Activated CD8-positive, alpha-beta memory T cell treated with anti-CD3 and anti-CD28 coated beads, Interleukin-2, amount 10 ng/mL, durations not matched to agents 7 days and 5 days (primary cell): ENCODE measurements at places on chromosomes 2 and 18.

- DNase-seq: peak; percentile 56
Observed at GRCh38 chr2:156476850-156477206, 40.6 kb downstream of the GPD2 start.

DNA sequence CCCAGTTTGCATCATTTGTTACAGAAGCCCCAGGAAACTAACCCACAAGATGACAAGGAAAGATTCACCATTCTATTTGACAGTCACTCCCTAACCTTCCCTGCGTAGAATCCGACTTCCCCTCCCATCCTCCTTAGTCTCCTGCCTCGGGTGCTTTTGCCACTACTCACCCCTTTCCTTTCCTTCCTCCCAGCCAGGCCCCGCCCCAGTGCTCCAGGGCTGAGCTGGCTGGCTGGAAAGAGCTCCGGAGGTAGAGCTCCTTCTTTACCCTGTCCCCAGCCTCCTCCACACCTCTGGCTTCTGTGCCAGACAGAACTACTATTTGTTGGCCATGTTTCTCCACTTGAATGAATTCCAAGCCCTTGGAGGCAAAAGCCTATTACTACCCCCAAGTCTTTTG lies 317.6 kb upstream of the NCKAP5 start:
- no peak for DNase-seq

DNA sequence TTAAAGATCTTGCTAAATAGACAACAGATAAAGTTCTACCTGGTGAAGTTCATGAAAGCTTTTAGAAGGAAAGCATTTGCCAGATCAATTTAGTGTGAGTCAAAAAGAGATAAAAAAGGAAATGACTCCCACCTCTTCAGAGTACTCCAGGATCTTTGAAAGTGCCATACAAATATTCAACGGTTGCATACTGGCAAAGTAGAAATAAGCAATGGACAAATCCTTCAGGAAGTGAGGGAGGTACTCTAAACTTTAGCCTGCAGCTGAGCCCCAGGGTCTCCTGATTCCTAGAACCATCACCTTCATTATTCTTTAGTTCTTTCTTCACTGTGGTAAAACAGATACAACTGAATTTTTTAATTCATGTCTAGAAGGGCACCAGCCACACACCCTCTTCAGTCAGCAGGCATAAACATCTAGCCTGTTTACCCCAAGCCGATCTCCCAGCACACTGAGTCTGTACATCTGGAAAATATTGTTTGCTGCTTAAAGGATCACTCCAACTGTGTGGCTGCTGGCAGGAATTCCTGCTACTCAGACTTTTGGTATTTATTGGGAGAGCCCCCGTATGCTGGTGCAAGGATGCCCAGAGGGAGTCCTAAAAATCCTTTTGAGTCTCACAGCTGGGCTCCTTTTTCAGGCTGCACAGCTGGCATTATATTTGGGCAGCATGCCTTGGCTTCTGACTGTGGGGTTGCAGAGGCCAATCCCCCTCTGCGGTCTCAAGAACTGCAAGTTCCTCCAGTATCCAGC lies 72.3 kb upstream of the SESTD1 start:
- DNase-seq: no peak

DNA sequence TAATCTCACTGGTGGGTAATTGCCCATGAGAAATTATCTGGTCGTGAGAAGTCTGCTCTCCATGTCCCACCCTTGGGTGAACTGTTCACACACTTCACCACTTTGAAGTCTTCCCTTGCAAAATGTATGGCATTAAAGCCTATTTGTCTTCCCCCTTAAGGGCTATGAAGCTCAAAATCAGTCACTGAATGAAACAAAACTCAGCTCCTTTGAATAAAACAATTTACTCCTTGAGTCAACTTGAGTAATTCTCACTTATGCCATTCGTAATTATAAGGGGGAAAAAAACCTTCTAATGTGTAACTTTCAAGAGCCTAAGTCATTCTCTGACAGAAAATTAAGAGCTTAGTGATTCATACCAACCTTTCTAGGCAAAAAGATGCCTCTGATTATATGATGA lies 48.8 kb upstream of the REL start:
- DNase-seq: no peak

DNA sequence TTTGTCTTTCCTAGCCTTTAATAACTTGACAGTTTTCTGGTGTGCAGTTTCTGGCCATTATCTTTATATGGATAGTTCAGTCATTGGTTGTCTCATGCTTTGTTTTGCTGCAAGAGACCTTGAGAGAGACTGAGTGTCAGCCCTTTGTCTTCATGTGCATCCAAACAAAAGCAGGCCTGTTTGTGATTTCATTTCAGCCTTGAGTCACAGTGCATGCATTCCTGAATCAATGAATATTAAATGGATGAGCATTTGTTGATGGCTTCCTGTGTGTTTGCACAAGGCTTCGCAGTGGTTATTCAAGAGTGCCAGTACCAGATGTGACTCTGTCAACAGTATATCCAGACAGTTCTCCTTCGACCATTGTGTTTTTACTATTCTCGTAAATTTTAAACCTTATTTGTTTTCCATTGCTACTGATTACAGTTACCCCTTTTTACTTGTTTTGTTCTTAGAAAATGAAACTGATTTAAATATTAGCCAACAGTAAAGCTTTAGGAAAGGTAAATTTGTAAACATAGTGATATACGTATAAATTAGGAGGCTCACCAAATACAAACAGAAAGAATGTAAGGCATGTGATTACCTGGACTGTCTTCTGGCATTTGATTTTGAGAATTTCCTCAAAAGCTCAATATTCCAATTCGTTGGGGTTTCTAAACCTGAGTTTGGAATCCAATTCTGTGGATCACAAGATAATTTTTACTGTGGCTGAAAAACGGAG lies 319.8 kb downstream of the CTNNA2 start:
- DNase-seq: no peak
